ENCODE measurements at places on chromosomes 3 and 15.
A peak's percentile ranks its signal among the peaks of the same experiment; 100 is the strongest.

GRCh38 chr3:71127052-71127831 is 456.3 kb downstream of the FOXP1 start:
- DNase-seq = no peak

- DNase-seq = no peak
These were observed 27.5 kb downstream of the SMAD3 start for GRCh38 chr15:67092752-67093503.

DNA sequence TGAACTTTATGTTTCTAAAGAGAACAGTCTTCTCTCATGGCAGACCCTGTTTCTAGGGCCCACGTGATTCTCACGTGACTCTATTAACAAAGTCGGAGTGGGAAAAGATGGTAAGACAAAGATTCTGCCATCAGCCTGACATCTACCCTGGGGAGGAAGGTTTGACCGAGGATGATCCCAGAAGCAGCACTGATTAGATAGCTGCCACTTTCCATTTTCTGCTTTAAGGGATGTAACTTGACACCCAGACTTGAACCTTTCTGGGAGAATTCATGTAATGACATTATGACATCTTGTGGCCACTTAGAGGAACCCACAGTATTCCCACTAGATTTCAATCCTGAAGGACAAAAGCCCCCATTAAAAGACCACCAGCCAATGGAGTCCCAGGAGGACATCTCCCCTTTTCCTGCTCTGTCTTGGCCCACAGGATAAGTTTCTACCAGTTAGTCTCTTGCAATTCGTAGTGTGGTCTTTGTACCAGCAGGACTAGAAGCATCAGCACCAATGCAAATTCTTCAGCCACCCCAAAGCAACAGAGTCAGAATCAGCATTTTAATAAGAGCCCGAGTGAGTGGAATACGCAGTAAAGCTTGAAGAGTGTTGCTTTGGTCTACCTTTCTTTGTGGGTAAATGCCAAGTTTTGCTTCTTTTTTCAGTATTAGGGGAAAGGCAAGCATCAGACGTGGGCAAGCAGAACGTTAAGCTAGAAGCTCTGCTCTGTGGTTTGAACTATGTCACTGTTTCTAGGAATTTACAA is 480.5 kb upstream of the PROK2 start:
- no peak for DNase-seq

DNA sequence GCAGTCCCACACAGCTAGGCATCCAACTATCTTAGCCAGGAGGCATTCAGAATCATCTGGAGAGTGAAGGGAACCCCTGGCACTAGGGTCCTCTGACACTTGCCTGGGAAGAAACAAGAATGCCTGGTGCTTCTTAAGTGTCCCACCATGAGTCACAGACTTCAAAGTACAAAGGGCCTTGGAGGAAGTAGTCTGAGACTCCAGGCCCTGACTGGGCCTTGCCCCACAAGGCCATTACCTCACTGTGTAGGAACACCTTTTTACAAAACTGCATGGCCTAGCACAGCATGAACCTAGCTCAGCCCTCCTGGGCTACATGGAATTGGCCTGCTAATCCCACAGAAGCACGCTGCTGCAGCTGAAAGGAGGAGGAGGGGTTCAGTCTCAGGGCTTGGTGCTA is 104.5 kb upstream of the SLCO2A1 start:
- no peak for DNase-seq

DNA sequence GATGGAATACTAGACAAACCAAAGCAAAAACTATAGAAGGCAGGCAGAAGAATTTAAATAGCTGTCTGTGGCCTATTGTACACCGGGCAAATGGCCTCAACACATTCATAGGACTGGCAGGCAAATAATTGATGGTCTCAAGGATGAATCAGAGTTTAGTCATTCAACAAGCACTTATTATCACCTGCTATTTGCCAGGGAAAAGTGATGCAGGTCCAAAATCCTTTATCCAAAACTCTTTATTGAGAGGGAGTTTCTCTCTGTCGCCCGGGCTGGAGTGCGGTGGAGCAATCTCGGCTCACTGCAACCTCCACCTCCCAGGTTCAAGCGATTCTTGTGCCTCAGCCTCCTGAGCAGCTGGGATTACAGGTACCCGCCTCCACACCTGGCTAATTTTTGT is 2.3 kb downstream of the EIF2AK4 start:
- no peak for DNase-seq

- DNase-seq = no peak
These were observed 384.1 kb downstream of the FHIT start for GRCh38 chr3:60867200-60867599.

DNA sequence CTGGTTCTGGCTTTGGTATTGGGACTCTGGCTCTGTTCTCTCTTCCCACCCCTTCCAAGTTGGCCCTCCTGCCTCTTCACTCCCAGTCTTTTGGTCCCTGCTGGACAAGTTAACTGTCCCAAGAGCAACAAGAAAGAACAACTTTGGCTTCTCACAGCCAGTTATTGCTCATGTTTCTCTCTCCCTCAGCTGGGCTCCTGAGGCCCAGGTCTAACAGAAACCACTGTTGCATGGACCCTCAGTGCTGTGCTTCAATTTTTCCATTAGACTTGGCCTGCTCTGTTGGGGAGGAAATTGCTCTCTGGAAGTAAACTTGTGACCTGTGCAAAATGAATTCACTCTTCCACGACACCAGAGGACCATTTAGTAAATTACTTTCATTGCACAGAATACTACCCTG is 64.5 kb downstream of the CHST2 start:
- no peak for DNase-seq

DNA sequence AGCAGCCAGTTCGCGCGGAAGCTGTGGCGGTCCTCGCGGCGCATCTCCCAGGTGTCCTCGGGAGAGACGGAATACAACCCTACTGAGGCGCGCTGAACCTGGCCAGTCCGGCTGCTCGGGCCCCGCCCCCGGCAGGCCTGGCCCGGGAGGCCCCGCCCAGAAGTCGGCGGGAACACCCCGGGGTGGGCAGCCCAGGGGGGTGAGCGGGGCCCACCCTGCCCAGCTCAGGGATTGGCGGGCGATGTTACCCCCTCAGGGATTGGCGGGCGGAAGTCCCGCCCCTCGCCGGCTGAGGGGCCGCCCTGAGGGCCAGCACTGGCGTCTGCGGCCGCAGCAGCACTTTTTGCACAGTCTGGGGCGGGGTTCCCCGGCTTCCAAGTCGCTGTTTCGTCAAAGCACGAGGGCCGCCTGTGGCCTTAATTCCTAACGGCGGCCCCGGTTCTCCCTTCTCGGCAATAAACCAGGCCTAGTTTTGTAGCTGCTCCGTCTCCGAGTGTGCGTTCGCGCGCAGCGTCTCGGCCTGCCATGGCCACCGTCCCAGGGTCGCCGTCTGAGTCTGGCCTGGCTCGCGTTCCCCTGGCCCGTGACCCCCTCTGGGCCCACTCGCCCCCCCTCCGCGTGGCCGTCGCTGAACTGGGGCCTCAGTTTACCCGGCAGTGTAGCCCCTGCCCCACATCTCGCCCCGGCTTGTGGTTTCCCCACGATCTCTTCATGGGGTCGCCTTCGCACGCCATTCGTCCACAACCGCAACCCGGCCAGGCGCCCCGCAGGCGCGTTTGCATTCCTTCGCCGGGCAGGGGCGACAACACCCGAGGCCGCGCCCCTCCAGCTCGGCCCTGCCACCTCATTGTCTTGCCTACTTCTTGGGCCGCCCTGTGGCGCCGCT is 30.0 kb downstream of the NBEAL2 start:
- DNase-seq = peak; percentile 38

GRCh38 chr15:90020021-90020735 is 19.1 kb downstream of the ZNF710 start:
- DNase-seq = no peak

DNA sequence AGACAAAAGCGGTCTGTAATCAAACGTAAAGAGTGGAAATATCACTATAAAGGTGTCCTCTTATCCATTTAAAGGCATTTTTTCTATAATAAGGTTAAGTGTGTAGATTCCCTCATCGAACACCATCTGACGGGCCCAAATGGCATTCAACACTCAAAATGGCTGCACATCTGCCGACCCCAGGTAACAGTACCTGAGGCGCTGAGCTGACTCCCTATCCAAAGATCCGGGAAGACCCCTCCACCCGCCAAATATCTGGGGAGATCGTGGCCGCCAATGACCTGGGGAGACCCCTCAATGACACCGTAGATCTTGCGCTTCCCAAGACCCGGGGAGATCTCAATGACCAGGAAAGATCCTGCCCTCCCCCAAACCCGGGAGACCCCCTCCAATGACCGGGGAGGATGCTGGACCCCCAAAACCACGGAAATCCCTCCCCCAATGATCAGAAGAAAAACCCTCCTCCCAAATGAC is 476 bp downstream of the IP6K2 start:
- DNase-seq = no peak

DNA sequence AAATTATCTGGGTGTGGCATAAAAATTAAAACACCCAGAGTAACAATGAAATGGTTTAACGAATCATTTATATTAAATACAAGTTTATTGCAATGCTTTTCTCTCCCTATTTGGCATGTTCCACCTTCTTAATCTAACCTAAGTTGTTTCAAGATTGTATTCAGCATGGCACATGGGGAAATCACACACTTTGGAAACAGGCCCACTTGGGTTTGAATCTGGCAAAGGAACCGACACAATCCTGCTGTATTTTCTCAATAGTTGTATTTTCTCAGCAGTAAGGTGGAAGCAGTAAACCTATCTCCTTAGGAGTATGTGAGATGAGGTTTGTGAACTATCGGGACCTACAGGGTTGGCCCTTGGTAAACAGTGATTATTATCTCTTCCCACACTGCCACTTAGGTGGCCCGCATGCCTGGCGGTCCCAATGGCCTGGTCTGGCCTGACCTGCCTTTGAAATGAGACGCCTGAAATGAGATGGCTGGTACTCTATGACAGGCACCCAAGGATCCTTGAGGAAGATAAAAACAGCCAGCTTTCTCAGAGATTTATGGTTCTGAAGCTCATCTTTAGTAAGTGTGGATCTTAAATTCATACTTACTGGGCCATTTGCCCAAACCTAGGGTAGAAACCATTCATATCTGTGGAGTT is 45.3 kb upstream of the VILL start:
- DNase-seq = no peak

GRCh38 chr3:171339598-171339997 is 120.6 kb downstream of the TNIK start:
- no peak for DNase-seq

GRCh38 chr3:147699175-147699838 is 290.1 kb downstream of the ZIC1 start:
- no peak for DNase-seq

GRCh38 chr3:42975955-42976354 is 3.2 kb upstream of the GASK1A start:
- DNase-seq = no peak
